Occipital lobe (tissue), 3 donors: ENCODE measurements at places on chromosomes 1 and 21. TPM values are rescaled to one million over a fixed set of nuclear protein-coding genes. Genes with fewer than 3 reads are reported as not detected.

DNA sequence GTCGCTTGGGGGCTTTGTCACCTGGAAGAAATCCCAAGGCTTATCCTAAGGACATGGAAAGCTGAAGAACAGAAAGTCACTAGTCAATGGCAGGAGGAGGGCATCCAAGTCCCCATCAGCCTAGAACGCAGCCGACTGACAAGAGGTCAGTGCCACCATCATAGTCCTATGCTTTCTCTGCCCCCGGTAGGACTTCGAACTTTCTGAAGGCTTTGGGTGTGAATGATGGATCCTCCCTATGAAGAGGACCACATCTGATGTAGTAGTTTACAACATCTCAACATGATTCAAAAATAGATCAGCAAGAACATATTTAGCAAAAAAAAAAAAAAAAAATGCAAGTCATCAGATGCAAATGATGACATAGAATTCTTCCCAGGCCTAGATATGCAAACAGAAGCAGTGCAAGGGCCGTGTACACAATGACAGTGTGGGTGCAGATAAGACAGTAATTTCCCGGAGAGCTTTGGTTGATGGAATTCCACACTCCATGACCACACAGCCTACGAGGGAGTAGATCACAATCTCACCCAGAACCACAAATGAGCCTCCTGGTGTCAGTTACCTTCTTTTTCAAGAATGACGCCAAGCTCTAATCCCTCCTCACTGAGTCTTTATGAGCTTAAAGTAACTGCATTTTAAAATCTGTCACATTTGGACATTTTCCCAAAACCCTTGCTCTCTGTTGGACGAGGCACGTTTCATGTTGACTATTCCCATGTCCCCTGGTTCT, 88.2 kb downstream of the PSMG1 start:
- DNase-seq = no peak

DNA sequence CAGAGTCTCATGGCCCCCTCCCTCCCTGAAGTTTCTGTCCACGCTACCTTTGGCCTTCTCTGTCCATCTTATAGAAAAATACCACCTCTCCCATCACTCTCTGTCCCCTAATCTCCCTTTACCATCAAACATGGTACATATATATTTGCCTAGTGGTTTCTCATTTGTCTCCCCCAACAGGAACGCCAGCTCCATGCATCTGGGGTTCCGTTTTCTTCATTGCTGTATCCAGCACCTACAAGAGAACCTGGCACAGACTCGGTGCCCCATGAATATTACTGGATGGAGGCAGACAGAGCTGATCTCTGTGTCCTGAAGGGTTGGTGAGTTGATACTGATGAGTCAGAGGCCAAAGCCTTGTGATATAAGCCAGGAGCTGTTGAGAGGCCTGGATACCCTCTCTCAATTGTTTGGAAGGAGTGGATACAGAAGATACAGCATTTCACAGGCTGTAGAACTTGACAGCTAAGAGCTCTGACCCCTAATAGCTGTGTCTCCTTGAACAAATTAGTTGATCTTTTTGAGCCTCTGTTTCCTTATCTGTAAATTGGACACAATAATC, 21.9 kb downstream of the HEYL start:
- DNase-seq = no peak

DNA sequence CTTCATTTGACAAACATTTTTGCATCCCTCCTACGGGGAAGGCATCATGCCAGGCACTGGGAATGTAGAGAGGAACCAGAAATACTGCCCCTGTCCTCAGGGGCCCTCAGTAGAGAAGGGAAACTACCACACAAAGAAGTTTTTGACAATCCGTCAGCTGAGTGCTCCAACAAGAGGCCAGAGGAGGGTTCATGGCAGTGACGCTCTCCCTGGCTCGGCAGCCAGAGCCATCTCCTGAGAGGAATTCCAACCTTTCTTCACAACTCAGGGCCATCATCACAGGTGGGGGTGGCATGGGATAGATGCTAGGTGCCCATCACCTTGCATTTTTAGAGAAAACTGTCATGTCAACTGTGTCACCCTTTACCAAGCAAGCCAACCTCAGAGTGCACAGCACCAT, 154.1 kb downstream of the HIVEP3 start:
- DNase-seq = no peak

GRCh38 chr1:25795211-25795610, 4.8 kb upstream of the SELENON start:
- no peak for DNase-seq

The CFHR1 gene
- total RNA-seq = 0.94 TPM

The S100A7 gene
- not detected for total RNA-seq

The MASP2 gene
- total RNA-seq = not detected

GRCh38 chr1:223792046-223792445, 53.7 kb downstream of the TP53BP2 start:
- no peak for DNase-seq

- DNase-seq = no peak
Observed at GRCh38 chr1:228812961-228813360, 77.7 kb downstream of the RHOU start.

- no peak for DNase-seq
Observed at GRCh38 chr1:2635361-2636010, 2.7 kb upstream of the MMEL1 start.

- no peak for DNase-seq
Observed at GRCh38 chr1:71080230-71080738, 551 bp downstream of the ZRANB2 start.

DNA sequence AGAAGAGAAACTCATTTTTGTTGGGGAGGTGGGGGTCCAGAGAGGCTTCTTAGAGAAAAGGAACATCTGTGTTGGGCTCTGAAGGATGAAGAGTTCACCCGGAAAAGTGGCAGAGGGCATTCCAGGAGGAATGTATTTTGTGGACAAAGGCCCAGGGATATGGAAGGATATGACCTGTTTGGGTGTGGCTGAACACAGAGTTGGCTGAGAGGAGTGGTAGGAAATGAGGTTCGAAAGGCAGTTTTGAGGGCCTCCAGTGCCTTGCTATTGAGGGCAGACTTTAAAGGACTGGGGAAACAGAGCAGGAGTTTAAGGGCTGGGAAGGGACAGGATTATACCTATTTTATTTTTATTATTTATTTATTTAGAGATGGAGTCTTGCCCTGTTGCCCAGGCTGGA, 27.3 kb upstream of the WASF2 start:
- no peak for DNase-seq

- no peak for DNase-seq
Observed at GRCh38 chr1:115506518-115506917, 135.3 kb upstream of the VANGL1 start.

DNA sequence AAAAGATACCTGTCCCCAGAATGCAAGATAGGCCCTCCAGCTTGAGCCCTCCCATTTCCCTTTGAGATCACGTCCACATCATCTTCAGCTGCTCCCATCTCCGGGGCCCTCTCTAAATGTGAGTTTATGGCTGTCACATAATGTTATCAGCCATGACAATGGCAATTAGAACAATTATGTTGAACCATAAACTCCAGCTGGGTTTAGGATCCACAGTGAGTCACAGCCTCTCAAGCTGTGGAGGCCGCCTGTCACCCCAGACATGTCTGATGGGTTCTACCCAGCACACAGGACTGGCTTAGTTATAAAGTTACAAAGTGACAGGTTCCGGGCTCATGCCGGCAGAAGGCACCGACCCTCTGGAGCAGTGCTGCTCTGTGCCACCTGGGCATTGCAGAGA, 597.3 kb downstream of the PTPRU start:
- no peak for DNase-seq

DNA sequence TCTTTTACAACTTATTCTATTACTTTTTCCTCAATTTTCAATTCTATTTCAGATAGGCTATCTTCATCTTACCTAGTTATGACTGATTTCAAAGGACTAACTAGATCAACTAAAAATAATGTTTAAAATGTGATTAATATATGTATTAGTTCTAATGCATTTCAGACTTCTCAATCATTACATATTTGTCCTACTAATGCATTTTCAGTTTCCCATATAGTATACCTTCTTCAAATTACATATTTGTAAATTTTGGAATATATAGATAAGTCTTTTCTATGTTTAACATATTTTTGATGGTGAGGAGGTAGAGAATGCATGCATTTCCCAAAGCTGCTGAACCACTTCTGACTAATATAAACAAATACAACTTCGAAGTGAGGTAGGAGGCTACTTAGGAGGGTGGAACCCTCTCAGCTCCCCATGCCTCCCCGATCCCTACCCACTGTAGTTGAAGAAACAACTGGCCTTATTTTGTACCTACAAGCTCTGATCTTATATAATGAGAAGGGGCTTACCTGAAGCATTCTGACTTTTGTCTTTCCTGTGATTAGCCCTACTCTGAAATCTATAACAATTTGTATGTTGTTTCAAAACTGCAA, 1.7 kb downstream of the TRMT1L start:
- no peak for DNase-seq

The ZYG11A gene
- total RNA-seq = 0.47 TPM

- DNase-seq = no peak
Observed at GRCh38 chr1:210709701-210710100, 381.0 kb downstream of the HHAT start.

DNA sequence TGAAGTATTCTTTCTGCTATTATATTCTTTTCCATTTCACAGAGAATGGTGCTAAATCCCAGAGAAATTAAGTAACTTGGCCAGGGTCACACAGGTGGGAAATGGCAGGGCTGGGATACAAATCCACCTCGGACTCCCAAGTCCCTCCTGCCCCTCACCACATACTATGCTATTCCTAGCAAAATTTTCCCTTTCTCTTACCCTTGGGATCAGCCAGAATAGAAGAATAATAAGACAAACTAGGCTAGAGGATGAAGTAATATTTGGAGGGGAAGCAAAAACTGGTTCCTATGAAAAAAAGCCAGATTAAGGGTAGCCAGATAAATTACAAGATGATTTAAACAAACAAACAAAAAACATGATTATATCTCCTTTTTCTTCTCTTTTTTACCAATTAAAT, 62.5 kb downstream of the TGFB2 start:
- DNase-seq = no peak

DNA sequence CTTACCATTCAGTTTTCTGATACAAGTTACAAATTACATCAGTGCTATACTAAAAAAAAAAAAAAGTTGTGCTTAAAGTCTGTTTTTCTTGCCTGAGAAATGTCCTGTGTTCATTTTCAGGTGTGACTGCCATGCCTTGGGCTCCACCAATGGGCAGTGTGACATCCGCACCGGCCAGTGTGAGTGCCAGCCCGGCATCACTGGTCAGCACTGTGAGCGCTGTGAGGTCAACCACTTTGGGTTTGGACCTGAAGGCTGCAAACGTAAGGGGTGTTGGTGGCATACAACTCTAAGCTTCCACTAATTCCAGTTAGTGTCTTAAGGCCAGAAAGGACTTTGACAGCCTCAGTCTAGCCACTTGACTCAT, 60.1 kb upstream of the LAMC2 start:
- no peak for DNase-seq

DNA sequence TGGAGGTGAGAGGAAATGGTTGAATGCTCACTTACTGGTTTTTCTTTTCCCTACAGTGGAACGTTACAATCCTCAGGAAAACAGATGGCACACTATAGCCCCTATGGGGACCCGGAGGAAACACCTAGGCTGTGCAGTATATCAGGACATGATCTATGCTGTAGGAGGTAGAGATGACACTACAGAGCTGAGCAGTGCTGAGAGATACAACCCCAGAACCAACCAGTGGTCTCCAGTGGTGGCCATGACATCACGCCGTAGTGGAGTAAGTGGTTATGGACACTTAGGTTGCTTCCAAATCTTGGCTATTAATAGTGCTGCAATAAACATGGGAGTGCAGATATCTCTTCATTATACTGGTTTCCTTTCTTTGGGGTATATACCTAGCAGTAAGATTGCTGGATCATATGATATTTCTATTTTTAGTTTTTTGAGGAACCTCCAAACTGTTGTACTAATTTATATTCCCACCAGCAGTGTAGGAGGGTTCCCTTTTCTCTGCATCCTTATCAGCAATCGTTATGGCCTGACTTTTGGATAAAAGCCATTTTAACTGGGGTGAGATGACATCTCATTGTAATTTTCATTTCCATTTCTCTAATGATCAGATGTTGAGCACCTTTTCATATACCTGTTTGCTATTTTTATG, 48.8 kb upstream of the DARS2 start:
- no peak for DNase-seq

DNA sequence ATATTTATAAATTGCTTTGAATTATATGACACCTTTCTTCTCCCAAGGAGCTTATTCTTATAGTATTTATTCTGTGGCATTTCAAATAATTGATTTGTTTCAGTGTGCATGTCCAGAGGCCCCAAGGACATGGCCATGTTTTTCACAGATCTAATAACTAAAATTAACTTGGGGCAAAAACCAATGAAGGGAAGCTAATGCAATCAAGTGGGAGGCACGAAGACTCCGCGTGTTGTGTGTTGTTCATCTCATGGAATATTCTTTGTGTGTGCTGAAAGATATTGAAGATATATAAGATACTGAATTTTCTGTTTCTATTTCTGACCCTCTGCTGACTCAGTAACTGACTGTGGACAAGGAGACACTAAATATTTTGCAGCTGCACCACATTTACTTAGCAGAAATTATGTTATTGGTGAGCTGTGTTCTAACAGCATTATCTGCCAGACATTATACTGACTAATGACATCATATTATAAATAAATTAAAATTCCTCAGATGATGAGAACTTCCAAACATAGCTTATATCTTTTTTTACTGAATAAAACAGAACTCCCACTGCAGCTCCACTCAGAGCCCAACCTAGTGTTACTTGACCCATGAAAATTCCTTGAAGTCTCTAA, 519.3 kb upstream of the CXADR start:
- DNase-seq = no peak

- DNase-seq = peak; percentile 72
Observed at GRCh38 chr1:59759156-59759925, 55.4 kb upstream of the HOOK1 start.

GRCh38 chr1:248842781-248843331, 4.8 kb downstream of the ZNF672 start:
- DNase-seq = no peak

DNA sequence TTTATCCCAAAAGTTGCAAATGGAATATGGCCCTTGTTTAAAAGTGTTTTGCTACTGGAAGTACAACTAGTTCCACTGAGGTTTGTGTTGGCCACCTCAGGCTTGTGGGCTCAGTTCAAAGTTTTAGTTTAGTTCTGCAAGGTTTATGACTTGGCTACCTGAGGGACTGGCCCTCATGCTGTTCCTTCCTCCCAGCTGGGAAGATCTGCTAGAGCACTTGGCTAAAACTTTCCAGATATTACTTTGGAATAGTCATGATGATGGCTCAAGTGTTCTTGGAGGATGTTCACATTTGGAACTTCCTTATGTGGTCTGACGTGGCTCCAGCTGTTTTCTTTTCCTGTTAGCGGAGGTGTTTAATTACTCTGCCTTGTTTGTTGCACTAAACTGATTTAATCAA, 110.2 kb upstream of the IVNS1ABP start:
- no peak for DNase-seq

GRCh38 chr1:40351124-40351523, 22.4 kb upstream of the SMAP2 start:
- DNase-seq = no peak

- no peak for DNase-seq
Observed at GRCh38 chr1:17400725-17401341, 28.8 kb downstream of the PADI6 start.

DNA sequence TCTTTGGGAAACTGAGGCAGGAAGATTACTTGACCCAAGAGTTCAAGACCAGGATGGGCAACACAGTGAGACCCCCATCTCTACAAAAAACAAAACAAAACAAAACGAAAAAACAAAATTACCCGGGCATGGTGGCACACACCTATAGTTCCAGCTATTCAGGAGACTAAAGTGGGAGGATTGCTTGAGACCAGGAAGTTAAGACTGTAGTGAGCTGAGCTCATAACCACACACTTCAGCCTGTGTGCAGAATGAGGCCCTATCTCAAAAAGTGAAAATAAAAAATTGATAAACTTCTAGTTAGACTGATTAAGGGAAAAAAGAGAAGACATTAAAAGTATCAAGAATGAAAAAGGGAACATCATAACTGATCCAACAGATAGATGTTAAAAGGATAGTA, 154.0 kb downstream of the RHOU start:
- DNase-seq = no peak
